ENCODE measurements at places on chromosomes 7 and 10.

DNA sequence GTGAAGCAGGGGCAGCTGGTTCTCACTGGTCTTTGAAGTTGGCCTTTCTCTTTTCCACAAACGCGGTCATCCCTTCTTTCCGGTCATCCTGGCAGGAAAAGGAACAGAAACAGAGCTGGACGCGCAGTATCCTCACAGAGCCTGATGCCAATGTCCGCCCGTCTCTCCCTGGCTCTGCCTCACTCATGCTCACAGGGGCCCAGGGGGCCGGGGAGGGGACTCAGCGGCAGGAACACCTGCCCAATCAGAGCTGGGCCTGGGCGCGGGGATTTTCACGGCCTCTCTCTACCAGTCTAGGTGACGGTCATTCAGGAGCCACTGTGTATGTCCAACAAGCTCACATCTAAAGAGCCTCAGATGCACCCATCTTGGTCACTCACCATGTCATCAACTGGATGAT lies 5.0 kb upstream of the FUOM start:
- no peak for DNase-seq

DNA sequence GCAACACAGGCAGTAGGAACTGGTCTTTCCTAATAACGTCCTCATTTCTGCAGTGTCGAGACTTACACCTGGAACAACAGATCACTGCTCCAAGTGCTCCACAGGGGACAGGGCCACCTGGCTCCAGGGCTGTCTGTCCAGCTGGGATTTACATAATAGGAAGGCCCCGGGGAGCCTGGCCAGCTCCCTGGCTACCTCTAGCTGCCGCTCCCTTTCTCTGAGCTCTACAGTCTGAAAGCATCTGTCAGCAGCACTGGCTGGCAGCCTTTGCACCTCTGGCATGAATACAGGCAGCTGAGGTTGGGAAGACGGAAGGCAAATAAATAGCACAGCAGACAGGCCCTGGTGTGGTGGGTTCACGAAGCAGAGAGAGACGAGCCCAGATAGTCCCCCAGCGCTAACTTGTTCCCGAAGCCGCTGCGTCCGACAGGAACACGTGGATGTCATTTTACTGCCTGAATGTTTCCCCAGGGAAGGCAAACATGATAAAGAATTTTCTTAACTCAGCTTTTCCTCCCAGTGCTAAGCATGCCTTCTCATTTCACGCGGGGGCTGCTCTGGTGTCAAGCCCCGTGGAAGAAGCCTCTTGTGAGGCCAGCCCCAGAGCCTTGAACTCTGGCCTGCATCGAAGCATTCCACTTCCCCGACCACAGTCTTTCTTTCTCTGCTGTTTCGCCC lies 105.4 kb downstream of the ITIH5 start:
- no peak for DNase-seq

DNA sequence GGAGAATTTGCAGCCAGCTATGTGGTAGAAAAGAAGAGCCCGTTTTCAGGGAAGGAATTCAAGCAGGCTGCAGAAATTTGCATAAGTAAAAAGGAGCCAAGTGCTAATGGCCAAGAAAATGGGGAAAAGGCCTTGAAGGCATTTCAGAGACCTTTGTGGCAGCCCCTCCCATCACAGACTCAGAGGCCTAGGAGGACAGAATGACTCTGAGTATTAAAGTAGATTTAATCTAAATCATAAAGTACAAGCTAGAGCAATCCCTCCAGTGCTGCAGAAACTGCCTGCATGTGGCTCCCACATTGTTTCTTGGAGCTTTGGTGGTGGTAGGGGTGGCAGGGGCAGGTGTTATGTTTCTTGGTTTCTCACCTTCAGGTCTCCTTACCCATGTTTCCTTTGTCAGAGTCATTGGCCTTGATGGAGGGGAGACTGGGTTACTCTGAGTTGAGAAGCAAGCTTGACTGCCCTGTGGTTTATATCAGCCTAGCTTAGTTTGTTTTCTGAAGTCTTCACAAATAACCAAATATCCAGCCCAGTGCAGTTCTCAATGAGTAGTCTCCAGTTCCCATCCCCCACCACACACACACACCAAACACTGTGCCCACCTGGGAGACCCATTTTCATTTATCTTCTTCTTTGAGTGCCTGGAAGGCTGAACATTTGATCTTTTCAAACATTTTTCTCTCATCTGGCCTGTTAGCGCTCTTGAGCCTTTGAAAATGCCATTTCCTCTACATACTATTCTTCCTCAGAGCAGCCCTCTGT lies 34.5 kb downstream of the ITPRIP start:
- DNase-seq, result no peak

DNA sequence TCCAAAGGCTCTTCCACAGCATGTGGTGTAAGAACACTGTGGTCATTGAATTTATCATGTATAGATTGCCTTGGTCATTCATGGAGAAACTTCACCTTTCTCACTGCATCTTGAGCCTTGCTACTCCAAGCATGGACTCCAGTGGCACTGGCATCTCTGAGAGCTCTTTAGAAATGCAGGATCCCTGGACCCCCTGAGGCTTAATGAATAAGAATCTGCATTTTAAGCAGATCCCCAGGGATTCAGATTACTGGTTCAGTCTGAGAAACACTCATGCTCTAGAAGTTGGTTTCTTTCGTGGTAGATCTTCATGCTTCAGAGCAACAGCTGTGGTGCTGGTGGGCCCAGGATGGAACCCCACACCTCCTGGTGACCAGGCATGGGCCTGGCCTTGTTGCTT lies 63.2 kb downstream of the CFAP58 start:
- no peak for DNase-seq

DNA sequence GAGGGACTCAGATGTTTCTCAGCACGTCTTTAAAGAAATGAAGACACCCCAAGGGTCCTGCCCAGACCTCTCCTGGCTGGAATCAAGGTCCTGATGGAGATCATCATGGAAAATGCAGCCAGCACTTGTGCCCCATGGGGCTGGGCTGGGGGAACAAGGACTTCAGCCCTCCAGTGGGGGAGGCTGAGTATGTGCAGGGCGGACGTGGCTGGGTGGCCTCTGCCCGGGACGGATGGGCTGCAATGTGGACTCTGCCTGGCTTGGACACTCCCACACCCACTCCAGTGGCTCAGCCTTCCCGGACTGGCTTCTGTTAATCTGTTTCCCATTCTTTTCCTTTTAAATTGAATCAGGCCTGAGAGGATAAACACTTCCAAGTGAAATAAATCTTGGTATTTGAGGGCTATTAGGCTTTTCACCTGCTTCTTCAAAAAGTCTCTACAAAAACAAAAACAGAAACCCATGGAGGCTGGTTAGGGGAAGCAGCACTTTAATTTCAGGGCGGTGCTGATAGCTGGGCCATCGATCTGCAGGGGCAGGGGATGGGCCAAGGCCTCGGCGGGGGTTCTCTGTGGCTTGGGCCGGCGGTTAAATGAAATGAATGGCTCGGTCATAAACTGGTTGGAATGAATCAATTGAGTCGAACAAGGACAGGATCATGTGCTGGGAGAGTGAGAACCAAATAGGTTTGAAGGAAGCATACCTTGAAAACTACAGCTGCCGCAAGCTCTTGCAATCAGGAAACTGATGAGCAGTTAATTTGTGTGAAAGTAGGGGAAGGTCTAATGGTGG lies 51.4 kb downstream of the ADARB2 start:
- no peak for DNase-seq

DNA sequence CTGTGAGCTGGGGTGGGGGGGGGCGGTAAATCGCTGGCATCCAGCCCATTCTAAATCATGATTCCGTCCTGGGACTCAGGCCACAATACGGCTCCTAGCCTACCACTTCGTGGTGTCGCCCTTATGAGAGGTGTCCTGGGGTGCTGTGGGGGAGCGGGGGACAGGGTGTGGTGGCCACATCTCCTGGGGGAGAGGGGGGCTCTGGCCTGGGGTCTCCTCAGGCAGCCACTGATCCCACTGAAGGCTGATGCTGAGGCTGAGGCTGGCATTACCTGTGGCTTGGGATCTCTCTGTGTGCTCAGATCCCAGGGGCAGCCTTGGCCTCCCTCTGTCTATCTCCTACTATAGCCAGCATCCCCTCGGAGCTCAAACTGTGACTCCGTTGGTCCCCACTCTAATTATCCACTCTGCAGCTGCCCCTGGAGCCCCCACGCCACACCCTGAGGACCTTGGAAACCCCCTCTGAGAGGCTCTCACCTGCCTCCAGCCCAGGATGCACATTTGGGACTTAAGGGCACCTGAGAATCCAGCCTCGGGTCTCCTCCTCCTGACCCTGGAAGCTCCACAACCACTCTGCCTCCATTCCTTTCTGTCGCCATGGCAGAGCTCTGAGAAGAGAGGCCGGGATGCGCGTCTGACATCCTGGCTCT lies 249.3 kb upstream of the TCERG1L start:
- no peak for DNase-seq

DNA sequence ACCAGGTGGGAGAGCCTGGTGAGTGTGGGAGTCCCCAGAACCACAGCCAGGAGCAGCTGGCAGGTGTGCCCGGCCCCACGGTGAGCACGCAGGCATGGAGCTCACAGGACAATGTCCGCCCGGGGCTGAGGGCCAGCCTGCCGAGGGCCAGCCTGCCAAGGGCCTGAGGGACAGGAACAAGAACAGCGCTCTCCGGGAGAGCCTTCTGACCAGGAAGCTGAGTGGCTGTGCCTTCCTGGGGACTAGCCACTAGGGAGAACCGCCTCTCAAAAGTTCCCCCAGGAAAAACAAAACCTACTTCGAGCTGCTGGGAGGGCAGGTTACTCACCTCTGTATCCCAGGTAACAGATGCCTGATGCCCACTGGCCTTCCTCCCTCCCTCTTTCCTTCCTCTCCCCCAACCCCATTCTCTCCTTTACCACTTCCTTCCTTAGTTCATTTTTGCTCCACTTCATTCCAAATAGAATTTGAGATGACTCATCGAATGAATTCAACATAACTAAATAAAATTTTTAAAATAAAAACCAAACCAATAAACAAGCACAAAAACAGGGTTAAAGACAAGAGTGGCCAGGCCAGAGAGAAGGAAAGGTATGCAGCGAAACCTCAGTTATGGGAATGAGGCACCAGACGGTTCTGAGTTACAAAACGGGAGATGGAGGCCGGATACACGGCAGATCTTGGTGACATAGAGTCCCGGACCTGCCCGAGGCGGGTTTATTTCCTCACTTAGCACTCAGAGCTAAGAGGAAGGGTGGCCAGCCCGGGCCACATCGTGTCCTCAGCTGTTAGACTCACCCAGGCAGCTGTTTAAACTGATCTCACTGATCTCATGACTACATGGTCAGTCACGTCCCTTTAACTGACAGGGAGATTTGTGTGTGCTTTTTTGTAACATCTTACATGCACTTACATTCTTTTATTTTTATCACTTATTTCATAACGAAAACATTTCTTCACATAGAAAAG lies 128.5 kb downstream of the TNS3 start:
- DNase-seq, result no peak

- no peak for DNase-seq
Measured at GRCh38 chr10:31134311-31134952, 102.8 kb upstream of the ZNF438 start.

All from NCI-H1930 (cell line).